HS-5 (cell line): ENCODE measurements at places on chromosomes 3 and 15.

DNA sequence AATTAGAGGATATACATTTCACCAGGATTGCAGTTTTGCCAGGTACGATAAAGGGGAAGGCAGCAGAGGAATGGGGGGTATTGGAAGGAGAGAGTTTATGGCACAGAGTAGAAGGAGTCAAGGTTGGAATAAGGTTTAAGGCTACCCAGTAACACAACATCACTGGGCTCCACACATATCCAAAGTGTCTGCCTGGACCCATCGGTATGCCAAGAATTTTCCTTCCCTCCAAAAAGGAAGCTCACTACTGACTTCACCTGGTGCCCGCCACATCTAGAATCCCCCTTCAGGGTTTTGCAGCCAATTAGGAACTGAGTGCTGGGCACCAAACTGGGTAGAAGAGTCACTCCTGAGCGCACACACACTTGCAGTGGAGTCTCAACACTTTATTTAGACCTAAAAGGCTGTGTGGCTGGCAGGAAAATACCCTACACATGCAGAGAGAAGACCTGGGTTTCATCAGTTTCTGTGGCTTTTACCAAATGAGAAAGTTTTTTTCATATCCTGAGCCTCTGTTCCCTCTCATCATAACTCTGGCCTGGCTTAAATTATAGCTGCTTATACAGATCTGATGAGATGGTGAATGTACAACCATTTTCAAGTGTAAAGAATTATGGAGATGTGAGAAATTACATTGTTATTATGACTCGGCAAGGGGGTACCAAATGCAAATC is 190.8 kb upstream of the LPP start:
- no peak for DNase-seq

DNA sequence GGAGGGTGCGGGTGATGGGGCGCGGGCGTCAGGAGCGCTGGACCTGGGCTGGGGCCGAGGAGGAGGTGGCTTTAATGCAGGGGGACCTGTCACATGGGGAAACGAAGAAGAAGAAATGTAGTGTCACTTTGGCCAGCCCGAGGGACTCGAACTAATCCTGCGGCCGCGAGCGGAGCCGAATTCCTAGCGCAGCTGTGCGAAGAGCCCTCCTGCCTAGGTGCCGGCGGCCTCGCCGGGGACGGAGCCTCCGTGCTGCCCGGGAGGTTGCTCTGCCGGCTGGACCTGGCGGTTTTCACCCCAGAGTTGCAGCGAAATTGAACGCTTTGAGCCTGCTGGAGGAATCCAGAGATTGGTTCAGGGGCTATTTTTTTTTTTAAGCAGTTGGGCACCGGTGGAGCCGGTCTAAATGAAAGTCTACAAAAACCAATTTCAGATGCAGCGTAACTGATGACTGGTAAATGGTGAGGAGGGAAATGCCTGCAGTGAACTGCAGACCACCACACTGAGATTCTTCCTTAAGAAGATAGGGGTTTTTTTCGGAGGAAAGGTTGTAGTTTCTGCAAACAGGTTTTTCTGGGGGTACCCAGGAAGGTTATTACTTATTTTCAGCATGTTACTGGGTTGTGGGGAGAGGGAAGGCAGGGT is 662 bp downstream of the TMEM108 start:
- DNase-seq = no peak

DNA sequence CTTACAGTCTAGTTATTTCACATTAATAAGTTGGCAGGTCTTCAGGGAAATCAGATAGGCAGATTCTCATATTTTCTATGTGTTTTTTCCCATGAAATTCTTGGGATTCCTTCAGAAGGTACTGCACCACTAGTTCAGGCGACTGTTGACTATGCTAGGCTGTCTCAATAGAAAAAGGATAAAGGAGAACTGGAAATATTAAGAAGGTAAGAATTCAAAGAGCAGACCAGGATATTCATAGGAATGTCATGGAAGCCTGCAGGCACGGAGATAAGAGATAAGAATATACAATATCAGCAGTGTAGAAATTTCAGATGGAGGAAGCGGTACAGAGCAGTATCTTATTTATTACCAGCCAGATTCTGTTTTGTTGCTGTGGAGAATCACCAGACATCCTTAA is 432.1 kb upstream of the MDFIC2 start:
- DNase-seq = no peak

DNA sequence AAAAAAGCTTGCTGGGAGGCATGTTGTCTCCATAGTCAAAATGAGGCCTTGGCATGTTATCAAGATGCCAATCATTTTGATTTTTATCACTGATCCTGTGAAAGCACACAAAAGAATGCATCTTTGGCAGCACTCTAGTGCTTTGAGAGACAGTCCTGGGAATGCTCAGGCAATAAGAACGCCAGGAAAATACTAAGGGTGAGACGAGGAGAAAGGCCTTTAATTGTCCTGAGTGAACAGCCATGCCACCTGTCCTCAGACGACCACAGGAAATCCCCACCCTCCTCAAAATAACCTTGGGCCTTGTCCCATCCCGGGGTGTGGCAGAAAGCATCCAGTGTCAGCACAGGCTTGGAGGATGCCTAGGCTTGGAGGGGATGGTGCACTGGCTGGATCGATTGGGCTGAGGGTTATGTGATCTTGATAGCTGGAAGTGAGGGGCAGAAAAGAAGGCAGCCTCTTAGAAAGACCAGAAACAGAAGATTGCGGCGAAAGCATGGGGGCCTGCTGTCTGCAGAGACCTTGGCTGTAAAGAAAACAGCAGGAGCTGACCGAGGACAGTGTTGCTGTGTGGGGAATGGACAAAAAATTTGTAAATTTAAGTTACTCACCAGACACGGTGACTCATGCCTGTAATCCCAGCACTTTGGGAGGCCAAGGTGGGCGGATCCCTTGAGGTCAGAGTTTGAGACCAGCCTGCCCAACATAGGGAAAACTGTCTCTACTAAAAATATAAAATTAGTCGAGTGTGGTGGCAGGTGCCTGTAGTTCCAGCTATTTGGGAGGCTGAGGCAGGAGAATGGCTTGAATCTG is 7.3 kb downstream of the TMEM158 start:
- peak; percentile 56 for DNase-seq

GRCh38 chr3:53324105-53324504 is 23.2 kb downstream of the DCP1A start:
- DNase-seq = no peak

GRCh38 chr3:78792212-78792611 is 975.6 kb downstream of the ROBO1 start:
- DNase-seq = no peak

DNA sequence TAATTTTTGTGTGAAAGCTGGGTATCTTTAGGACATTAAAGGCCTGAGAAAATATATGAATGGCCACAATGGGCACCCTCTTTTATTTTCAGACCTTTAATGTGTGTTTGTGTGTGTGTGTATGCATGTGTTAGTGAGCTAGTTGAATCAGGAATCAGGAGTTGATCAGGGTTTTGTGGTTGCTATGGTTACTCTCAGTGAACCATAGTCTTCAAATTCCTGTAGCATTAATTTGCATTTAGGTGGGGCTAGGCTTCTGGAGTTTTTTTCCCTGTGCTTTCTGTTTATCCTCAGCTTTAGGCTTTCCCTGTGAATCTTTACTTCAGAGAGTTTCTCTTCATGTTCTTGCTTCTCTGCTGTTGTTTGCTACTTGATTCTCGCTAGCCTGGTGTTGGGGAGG is 122.0 kb upstream of the ONECUT1 start:
- DNase-seq = no peak

GRCh38 chr3:184156522-184156955 is 1.4 kb downstream of the DVL3 start:
- no peak for DNase-seq

GRCh38 chr15:100778831-100779288 is 100.8 kb upstream of the ALDH1A3 start:
- DNase-seq = no peak
